ENCODE measurements at places on chromosomes 12 and 14.

GRCh38 chr12:57755454-57756372 lies 810 bp downstream of the MARCHF9 start:
- DNase-seq = peak; percentile 60

- no peak for DNase-seq
Observed at GRCh38 chr12:125210104-125210755, 145.0 kb downstream of the AACS start.

DNA sequence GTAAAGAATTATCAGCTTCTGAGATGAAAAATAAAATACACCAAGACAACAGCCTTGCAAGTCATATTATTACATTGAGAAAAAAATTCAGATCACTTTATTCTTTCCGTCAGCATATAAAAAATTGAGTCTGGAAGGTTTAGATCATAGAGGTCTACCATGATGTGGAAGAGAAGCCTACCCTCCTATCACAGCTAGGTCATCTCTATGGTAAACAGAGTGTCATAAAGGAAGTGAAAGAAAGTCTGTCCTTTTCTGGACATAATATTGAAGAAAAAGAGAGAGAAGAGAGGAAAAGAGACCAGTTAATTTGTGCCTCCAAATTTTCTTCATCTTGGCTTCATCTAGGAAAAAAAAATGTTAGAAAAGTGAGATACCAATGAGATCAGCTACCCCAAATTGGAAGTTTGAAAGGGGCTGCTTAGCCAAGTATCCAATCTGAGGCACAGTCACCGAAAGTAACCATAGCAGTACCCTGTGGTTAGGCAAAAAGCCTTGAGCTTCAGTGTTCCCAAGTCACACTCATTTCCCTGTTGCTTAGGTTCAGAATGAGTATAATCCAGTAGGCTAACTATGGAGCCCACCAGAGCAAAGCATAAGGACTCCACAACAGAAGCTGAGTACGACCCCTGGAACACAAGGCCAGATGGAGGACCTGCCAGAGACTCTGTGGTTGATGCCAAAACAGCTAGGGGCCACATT lies 38.1 kb downstream of the DUSP6 start:
- no peak for DNase-seq

DNA sequence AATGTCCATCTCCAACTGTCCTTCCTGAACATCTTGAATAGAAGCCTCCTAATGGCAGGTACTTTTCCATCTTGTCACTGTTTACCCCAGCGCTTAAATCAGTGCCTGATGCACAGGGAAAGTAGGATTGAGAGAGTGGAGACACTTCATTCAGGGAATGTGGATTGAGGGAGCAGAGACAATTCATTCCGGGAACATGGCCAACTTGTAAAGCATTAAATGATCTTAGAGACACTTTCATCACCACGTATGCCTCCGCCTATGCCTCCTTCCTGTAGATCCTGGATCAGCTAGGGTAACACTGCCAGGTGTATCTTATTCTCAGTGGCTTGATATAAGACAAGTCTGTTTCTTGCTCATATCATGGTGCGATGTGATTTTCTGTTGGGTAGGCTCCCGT lies 67.6 kb upstream of the CSRP2 start:
- DNase-seq = no peak

DNA sequence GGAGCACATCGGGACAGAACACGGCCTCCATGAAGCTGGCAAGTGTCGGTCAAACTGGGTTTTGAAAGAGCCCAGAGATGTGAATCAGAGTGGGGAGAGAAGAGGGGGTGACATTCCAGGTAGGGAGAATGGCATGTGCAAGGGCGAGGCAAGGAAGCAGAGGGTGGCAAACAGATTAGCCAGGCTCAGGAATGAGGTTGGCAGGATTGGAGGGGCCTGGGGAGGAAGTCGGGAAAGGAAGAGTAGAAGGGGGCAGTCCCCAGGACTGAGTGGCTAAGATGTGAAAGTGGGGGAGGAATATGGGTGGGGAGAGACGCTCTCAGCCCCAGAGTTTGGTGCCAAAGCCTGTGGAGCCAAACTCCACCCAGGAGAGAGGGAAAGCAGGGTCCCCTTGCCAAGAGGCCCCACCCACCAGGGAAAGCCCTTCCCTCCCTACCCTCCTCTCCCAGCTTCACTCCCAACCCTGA lies 5.5 kb upstream of the HDAC7 start:
- DNase-seq = no peak

DNA sequence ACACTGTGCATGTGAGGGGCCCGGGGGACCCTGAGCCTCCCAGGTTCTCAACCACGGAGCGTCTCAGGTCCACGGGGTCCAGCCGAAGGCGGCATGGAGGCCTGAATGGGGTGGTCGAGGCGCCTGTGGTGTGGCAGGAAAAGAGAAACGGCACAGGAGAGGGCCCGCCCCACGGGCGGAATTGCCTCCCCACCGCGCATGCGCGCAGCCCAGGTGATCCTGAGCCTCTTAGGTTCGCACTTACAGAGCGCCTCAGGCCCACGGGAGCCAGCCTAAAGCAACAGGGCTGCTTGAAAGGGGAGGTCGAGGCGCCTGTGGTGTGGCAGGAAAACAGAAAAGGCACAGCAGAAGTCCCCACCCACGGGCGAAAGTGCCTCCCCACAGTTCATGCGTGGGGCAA lies 311.0 kb downstream of the ALG10 start:
- DNase-seq = peak; percentile 48

GRCh38 chr14:44889595-44890471 lies 71.9 kb downstream of the KLHL28 start:
- DNase-seq = no peak

- no peak for DNase-seq
Observed at GRCh38 chr12:96198965-96199364, 4.8 kb downstream of the ELK3 start.

DNA sequence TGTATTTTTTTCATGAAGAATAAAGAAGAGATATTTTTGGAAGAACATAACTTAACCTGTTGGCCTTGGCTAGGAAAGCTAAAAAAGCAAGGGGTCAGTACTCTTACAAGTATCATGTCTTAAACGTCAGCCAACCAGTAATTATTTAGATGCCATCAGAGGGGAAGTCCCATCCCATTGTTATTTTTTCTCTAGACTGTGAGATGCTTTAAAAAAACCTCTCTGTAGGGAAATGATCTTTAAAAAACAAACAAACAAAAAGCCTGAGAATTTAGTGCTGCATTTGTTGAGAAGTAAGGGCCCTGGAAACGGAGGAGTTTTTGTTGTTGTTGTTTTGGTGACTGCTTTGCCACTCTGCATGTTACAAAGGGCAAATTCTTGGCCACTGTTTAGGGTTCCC lies 474.0 kb downstream of the ZFP36L1 start:
- DNase-seq = no peak

DNA sequence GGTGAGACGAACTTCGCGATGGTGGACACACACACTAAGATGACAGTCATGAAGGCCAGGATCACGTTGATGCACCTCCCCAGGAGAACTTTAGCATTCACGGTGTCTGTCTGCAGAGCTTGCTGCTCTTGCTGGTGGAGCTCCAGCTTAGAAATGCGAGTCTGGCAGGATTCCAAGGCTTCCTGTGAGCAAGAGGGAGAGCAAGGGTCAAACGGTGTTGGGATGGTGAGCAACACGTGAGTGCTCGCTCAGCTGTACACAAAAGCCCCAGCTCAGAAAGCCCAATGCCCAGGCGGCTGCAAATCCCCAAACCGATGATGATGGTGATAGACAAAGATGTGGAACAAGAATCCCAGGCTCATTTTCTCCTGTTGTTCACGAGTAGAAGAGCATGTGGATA lies 78.8 kb downstream of the TMCC3 start:
- DNase-seq = peak; percentile 40

- DNase-seq = no peak
Observed at GRCh38 chr12:69533844-69534243, 51.4 kb upstream of the CCT2 start.

DNA sequence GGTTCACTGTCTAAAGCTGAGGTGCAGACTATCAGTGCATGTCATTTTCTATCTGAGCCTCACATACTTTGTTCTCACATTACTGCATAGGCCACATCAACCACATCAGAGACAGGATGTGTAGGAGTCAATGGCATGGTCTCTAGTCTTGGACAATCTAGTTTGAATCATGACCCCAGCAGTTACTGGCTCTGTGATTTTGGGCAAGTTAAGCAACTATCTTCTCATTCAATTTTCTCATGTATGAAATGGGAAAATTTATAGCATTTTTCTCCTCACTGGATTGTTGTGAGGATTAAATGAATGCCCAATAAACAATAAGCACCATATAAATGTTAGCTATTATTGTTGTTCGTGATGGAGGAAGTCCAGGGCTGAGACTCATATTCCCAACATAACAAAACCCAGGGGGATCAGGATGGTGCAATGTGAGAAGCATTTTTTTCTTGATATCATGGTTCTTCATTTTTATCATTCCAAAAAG lies 432.6 kb downstream of the LRIG3 start:
- no peak for DNase-seq

DNA sequence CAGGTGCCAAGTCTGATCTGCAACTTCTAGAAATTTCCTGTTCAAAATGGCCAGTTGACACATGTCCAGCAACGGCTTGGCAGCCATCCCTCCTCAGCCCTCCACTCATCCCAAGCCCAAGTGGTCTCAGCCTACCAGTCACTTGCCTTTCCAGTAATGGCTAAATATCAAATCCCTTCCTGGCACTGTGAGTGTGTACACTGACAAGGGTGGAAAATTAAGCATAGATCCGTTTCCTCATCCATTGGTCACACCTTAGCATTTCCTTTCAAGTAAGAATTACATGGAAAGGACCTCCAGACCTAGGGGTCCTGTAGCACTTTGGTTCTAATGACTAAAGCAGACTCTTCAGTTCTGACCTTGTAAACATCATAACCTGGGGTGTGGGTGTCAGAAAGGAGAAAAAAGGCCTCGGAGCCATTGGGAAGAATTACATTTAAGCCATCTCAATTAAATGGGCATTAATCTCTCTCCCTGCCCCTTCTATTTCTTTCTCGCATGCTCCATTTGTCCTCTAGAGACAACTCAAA lies 15.4 kb downstream of the LLPH start:
- DNase-seq = no peak

- DNase-seq = peak; percentile 34
Observed at GRCh38 chr14:68665792-68666204, 127.1 kb downstream of the ZFP36L1 start.

GRCh38 chr14:88919502-88919901 lies 95.1 kb downstream of the TTC8 start:
- DNase-seq = no peak

DNA sequence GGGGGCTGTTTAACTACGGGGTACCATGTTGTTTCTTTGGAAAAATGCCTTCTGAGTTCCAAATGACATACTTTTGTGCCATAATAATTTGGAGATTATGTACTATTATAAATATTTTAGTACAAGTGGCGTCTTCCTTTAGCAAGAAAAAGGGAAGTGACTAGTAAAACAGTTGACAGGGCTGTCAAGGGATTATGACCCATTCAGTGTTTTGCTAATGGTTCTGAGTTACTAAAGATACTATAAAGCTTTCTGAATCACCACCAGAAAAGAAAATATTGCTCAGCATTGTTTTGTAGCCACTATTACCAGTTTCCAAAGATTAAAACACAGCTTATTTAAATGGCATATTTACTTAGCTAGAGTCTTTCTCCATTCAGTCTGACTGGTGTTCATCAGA lies 334.9 kb downstream of the SNAPC1 start:
- no peak for DNase-seq

- DNase-seq = no peak
Observed at GRCh38 chr14:68476212-68477109, 316.4 kb downstream of the ZFP36L1 start.

DNA sequence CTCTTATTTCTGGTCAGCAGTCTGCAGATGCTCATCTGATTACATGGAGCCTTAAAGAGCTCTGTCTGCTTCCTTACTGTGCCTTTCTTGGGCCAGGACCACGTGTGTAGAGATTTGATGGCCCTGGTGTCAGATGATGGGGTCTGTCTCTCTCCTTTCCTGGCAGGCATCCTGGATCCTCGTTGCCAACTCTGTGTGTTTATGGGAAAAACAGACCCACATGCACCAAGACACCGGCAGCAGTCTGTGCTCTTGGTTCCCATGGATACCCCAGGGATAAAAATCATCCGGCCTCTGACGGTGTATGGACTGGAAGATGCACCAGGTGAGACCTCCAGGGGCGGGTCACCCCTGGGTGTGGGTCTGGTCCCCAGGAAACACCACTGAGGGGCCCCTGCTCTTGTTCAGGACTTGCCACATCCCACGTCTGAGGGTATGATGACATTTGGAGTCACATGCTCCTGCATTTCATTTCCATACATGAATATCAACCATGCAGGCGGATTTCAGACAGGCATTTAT lies 18.5 kb upstream of the ALDH2 start:
- no peak for DNase-seq

GRCh38 chr12:82627799-82628198 lies 58.9 kb upstream of the TMTC2 start:
- DNase-seq = peak; percentile 79

DNA sequence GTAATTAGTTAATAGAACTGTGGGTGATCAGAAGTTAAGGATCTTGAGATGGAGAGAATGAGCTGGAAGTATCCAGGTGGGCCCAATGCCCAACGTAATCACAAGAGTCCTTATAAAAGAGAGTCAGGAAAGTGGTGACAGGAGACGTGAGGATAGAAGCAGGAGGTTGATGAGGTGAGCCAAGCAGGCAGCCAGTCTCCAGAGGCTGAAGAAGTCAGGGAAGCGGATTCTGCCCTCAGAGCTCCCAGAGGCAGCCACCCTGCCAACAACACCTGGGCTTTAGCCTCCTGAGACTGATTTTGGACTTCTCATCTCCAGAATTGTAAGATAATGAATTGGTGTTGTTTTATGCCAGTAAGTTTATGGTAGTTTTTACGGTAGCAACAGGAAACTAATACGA lies 10.1 kb upstream of the SAV1 start:
- no peak for DNase-seq
